NCI-H510A treated with DMSO at 0.1 percent for 48 hours (cell line): ENCODE measurements at places on chromosomes 2 and 18.

GRCh38 chr18:35355140-35355618 lies 11.0 kb upstream of the ZNF24 start:
- DNase-seq: peak; percentile 93

- no peak for DNase-seq
These were observed 244.2 kb downstream of the EXOC6B start for GRCh38 chr2:72581560-72582181.

GRCh38 chr2:196233805-196234475 lies 62.6 kb upstream of the STK17B start:
- no peak for DNase-seq

DNA sequence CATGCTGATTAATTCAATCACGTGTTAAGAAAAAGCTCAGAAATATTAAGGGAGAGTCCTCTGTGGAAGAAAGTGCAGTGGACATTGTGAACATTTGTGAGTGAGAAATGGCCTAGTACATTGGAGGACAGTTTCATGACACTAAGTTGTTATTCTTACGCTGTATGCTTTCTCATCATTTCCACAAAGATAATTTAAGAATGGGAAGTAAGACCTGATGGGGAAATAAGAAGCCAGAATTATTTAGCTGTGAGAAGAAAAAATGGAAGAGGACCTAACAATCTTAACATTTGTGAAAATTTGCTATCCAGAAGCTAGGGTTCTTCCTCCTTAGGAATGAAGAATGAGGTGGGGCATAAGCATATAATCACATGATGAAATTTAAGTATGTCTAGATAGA lies 15.2 kb upstream of the RAPH1 start:
- DNase-seq: no peak
